Bone marrow (tissue), 2 donors: ENCODE measurements at places on chromosomes 2 and 18.

- DNase-seq, result no peak
Measured at GRCh38 chr18:12849548-12849947, 34.5 kb downstream of the PTPN2 start.

GRCh38 chr18:2494921-2495320 lies 76.4 kb downstream of the METTL4 start:
- DNase-seq, result no peak

DNA sequence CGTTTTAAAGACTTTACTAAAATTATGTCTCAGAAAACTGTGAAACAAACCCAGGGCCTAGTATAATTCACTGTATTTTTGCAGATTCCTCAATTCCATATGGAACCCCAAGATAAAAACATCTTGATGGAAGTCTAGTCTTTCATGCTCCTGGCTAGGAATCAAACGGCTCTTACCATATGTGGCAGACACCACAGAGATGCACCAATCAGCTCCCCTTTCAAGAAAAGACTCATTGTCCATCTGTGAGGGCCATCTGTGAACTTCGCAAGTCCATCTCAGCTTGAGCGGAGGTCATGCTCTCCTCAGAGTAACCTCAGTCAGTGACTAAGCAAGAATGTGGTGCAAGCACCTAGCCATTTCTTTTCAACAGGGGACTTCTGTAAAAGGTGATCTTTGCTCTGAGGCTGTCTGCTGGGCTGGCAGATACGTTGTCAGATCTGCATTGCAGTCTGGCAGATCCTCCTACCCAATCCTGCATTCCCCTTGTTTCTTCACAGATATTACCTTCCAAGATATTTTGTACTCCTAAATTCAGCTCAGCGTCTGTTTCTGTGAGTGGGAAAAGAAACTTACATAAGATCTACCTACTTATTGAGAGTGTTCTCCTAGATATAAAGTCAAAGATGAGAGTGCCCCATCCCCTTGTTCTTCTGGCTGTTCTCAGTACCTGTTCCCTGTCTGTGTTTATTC lies 419.3 kb downstream of the SPAG16 start:
- no peak for DNase-seq

- no peak for DNase-seq
Measured at GRCh38 chr2:29940706-29941105, 19.3 kb upstream of the ALK start.

DNA sequence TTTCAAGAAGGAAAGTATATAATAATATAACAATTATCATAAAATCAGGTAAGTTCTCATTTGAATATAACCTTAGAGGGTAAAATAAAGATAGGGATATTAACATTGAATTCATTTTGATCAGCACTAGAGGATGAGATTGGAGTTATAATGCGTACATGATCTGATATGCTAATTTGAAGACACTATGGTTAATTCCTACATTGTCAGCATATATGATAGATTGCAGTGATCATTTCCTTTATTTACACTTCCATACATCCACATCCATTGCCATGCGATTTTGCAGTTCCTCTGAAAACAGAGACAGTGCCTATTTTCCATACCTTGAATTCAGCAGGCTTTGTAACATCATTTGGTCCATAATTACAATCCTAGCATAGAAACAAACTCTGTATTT lies 519.2 kb downstream of the CCDC85A start:
- no peak for DNase-seq

- DNase-seq, result no peak
Measured at GRCh38 chr2:47551800-47552525, 149.0 kb downstream of the MSH2 start.

- no peak for DNase-seq
Measured at GRCh38 chr2:44779793-44780192, 161.7 kb upstream of the SIX3 start.

GRCh38 chr2:80028584-80028983 lies 276.0 kb downstream of the LRRTM1 start:
- no peak for DNase-seq

- DNase-seq, result no peak
Measured at GRCh38 chr2:174577967-174578589, 19.5 kb downstream of the WIPF1 start.

GRCh38 chr2:71005271-71006202 lies 10.9 kb upstream of the TEX261 start:
- no peak for DNase-seq

DNA sequence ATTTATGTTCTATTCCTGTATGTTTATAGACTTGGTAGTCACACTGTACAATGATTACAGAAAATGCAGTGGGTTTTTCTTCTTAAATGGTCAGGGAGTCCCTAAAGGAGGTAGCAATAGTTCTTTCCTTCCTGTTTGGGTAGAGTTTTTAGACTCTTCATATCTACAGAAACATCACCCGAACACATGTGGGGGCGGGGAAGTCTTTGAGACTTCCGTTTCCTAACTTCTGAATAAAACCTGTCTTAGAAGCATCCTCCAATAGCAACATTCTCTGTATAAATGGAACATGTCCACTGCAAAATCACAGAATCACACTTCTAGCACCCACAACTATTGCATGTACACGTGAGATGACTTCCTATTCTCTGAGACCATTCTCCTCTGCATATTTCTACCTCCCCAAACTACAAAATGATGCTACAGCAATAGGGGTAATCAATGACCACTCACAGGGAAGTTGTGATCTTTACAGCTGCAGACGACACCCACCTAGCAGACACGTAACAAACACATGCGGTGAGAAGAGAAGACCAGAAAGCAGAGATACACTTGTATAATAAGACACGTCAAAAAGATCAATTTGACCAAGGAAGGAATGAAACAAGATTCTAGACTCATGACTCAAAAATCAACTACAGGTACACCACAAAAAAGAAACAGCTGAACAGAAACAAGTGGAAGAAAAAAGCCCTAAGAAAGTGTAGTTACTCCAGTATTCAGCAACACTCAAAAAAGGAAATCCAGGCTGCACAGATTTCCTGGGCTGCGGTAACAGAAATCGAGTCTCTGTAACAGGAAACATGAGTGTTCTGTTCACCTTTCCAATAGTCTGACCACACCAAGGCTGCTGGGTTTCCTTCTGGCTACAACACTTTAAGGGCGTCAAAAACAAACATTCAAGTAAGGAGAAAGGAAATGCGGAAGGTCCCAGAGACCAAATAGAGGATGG lies 120.4 kb downstream of the ZNF516 start:
- no peak for DNase-seq

DNA sequence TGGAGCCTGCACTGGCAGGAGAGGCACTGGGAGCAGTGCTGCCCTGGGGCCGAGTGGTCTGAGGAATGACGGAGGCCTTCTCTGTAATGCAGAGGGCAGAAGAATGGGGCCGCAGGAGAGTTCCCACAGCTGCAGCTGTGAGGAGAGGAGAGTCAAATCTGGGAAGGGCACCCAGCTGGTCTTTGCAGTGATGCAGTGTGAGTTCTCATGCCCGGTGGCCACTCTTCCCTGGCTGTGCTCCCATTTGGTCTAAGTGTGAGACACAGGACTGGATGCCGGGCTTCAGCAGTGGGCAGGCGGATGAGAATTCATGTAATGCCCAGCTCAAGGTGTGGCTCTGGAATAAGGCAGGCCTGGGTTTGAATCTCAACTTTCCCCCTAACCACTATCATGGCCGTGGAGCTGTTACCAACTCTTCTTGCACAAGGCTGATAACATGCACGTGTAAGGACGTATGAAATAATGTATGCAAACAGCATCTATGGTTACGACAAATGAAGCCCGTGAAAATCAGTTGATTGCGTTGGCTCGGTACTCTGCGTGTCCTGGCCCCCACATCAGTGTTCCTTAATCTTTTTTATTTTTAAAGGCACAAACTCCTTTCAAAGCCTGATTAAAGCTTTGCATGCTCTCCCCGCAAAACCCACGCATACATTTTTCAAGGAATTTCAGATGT lies 71.6 kb downstream of the ACKR3 start:
- no peak for DNase-seq

GRCh38 chr2:170155022-170155722 lies 22.8 kb upstream of the MYO3B start:
- no peak for DNase-seq

- no peak for DNase-seq
Measured at GRCh38 chr2:58553937-58554336, 312.8 kb upstream of the FANCL start.

DNA sequence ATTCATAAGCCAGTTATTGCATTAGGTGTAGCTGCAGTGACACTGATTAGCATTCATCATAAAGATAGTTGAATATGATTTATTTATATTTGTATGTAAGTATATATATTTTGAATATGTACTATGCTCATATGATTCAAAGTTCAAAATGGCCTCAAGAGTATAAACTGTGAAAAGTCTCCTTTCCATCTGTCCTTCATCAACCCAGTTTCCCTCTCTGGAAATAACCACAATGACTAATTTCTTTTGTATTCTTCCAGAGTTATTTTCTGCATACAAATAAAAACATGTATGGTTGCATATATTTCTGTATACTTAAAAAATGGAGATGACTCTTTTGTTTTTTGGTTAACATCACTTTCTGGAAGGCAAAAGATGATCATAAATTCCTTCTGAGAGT lies 95.2 kb downstream of the CAMKMT start:
- DNase-seq, result no peak

DNA sequence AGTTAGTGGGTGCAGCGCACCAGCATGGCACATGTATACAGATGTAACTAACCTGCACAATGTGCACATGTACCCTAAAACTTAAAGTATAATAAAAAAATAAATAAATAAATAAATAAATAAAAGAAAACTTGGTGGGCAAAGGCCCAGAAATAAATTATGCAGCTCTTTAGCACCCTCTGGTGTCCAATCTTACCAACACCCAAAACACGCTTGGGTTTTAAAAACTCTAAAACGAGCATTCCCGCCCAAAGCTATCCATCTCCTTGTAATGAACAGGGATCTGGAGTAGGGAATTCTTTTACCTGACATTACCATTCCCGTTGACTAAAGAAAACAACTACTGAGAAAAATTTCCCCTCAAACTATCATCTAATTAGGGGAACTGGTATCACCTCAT lies 2005.9 kb upstream of the CELF4 start:
- no peak for DNase-seq

GRCh38 chr2:235414422-235414821 lies 79.4 kb upstream of the AGAP1 start:
- DNase-seq, result no peak

GRCh38 chr2:86371527-86371926 lies 34.1 kb upstream of the REEP1 start:
- DNase-seq, result no peak

DNA sequence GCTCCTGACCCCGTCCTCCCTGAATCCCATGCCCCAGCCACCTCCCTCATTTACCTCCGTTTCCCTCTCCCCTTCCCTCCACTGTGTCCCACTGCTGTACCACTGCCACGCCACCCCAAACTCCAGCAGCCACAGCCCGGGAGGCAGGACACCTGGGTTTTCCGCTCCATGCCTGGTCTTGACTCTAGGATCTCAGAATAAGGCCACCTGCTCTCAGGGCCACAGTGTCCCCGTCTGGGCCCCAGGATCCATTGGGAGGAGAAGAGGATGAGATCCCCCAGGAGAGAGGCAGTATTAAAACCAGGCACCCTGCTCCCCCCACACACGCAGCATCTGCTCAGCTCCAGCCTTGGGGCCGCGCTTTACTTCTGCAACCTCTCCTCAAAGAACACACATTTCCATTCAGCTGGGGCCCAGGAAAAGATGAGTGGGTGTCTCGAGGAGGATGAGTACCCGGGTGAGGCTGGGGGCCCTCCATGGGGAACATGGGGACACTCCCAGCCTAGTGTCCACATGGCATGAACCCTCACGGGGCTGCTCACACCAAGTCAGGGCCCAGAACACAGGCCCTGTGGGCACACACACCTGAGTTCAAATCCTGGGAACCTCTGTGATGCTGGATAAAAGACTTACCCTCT lies 32.8 kb upstream of the TNS1 start:
- no peak for DNase-seq

GRCh38 chr2:82837588-82838304 lies 1621.3 kb downstream of the SUCLG1 start:
- DNase-seq, result no peak

GRCh38 chr18:77086034-77086433 lies 46.5 kb downstream of the MBP start:
- peak; percentile 21 for DNase-seq

GRCh38 chr2:16365366-16365765 lies 300.3 kb downstream of the CYRIA start:
- no peak for DNase-seq

DNA sequence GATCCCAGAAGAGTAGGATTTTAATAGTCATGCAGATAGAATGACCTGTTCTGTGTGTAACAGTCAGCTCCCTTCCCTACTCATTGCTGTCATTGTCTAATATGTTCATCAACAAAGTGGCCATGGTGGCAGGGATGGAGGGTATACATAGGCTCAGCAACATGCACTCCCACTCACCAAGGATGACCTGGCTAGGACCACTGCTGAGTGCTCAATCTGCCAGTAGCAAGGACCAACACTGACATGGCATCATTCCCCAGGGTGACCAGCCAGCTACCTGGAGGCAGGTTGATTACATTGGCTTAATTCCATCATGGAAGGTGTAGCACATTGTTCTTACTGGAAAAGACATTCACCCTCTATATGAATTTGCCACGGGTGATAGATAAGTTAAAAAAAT lies 401.7 kb upstream of the CELF4 start:
- no peak for DNase-seq

- no peak for DNase-seq
Measured at GRCh38 chr2:233982421-233983121, 65.4 kb downstream of the TRPM8 start.

GRCh38 chr2:17479875-17480274 lies 38.4 kb downstream of the RAD51AP2 start:
- DNase-seq, result no peak

DNA sequence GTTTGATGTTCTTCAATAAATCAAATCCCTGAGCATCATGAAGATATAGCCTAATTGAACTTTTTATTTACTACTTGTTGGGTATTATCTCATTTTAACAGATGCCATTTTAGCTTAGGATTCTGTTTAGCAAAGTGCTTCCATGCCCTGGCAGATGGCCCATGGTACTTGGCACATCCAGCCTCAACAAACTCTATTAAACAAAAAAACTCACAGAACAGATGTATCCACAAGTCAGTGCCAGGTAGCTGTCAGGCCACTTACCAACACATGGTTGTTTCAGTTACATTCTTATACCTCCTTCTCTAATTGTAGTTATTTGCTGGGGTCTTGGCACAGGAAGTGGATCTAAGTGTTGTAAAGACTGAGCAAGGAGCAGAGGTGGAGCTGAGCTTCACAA lies 29.6 kb downstream of the GAD1 start:
- no peak for DNase-seq
